HS-5 (cell line): ENCODE measurements at places on chromosomes 3 and 15.

- no peak for DNase-seq
Observed at GRCh38 chr15:55281517-55282228, 7.9 kb downstream of the RAB27A start.

DNA sequence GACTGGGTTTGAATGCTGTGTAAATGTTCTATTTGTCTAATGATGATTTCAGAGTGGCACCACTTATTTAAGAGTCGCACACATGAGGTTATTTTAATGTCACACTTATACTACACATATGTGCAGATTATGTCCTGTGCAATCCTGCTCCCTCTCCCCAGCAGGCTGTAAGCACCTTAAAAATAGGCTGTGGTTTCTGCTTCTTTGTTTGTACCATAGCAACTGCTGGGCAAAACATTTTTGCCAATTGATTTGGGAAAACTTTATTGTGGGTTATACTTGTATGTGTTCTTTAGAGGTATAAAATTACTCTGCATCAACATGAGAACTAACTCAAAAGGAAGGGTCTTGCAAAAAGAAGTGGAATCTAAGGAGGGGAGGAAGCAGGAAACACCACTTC, 318.5 kb downstream of the NTRK3 start:
- no peak for DNase-seq

GRCh38 chr3:132659365-132660051, at the start of gene ACAD11:
ACAD11 (minus strand) TSS chr3:132659809; CDS start chr3:132659751, 58 bp downstream.
- no peak for DNase-seq

DNA sequence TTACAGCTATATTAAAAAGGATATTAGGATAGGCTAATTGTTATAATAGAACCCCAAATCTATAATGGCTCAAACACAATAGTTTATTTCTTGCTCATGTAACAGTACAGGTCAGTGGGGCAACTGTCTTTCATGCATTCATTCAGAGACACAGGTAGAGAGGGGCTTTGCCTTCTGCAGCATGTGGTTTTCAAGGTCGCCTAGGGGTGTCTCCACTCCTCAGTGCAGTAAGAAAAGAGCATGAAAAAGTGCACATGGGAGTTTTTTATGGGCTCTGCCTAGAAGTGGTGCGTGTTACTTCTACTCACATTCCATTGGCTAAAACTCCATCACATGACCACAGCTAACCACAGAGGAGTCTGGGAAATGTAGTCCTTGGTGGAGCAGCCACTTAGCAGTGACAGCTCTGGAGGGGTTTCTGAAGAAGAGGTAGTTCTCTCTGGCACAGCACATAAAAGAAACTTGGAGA, 1.8 kb downstream of the ZBTB38 start:
- peak; percentile 74 for DNase-seq

DNA sequence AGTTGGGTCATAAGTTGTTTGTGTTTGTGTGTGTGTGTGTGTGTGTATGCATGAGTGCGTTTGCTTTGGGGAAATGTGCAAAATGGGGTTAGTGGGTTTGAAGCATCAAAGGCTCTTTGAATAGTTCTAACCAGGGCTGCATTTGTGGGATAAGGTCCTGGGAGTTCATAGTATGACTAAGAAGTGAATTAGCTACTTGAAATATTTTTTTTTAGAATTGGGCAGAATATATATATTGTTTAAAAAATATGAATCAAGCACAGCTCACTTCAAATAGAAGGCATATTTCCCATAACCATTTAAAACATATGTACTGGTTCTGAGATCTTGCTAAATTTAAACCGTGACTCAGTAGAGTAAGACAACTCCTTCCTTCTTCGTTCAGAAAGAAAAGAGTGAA, 43.1 kb downstream of the IGF2BP2 start:
- peak; percentile 79 for DNase-seq

DNA sequence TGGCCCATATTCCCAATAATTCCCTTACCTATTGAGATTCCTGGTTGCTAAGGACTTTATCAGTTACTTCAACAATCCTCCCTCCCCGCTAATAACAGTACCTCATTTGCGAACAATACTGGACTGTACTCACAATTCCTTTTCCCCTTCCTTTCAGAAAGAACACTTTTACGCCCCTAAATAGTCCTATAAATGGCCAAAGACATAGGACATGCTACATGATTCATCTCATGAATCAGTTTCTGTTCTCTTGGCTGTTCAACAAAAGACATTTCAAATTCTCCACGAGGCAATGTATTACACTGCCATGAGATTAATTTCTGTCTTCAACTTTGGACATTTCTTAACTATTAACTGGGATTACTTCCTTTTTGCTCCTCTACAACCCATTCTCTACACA, 264.4 kb downstream of the TIGIT start:
- DNase-seq: no peak

- DNase-seq: no peak
Observed at GRCh38 chr3:117407317-117407716, 697.7 kb downstream of the TUSC7 start.

DNA sequence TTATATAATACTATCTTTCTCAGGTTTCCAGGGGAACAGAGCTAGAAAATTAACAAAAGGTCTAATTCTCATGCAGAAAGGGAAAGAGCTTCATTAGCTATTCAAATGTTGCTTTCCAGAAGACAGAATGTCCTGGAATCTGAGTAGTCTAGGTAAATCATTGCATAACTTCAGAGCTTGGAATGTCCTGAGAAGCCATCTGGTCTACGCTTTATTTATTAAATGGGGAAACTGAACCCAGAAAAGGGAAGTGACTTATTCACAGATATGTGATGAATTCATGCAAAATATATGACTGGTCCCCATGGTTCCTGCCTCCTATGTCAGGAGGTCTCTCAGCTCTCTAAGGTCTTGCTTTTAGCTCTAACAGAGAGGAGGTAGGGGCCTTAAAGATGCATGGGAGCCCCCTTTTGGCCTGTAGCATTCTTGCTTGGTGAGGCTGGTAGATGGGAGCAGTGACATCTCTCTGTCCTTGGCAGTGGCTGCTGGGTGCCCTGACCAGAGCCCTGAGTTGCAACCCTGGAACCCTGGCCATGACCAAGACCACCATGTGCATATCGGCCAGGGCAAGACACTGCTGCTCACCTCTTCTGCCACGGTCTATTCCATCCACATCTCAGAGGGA, 99.2 kb downstream of the CEMIP start:
- no peak for DNase-seq
